ENCODE measurements at places on chromosomes 12 and 14.
A peak's percentile ranks its signal among the peaks of the same experiment; 100 is the strongest.

- DNase-seq: no peak
Observed at GRCh38 chr12:64824130-64824499, 332 bp upstream of the TBC1D30 start.

DNA sequence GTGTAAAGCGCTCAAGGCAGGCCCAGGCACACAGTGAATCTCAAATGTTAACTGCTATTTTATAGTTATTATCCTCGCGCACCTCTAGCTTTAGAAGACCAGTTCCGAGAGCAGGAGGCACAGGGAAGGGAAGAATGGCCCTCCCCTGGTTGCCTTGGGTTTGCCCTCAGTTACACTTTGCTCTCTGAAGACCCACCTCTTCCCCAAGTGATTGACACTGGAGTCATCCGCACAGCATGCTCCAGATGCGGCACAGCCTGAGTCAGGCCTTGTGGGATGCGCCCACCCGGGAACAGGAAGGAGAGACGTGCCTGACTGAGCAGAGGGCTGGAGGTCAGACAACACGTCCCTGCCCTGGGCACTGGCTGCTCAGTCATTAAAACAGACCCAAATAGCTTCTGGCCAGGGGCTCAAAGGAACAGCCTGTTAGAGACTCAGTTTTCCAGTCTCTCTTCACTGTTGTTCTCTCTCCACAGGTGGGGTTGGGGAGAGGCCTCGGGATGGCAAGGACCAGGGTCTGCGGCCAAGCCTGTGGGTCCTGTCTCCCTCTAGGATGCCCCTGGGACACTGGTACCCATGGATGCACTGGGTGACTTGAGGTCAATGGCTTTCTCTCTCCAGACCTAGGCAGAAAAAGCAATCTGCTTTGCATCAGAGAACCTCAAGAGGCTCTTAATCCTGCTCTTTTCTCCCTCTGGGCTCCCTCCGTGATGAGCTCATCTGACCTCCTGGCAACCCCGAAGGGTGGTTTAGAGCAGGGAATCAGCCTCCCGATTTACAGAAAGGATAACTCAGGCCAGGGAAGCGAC, 13.6 kb upstream of the MLXIP start:
- DNase-seq: peak; percentile 63

GRCh38 chr12:94841177-94841576, 162.3 kb downstream of the NDUFA12 start:
- no peak for DNase-seq

GRCh38 chr12:62135553-62136200, 124.5 kb upstream of the USP15 start:
- DNase-seq: no peak

DNA sequence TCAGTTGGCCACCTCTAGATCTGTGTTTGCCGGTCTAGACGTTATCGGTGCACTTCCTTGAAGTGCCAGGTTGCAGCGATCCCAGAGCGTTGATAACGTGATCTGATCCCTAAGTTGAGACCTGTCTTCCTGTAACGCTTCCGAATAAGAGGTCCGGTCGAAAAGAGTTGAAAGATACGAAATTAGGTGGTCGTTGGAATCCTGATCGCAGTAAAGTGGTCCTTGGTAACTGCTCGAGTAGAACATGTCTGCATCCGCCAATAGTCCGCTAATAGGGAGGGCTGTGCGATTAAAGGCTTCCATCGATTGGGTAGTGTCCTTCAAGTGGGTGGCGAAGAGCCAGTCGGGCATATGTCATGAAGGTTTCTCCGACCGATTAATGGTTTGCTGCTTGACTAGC, 2.7 kb downstream of the SRSF5 start:
- DNase-seq: no peak

DNA sequence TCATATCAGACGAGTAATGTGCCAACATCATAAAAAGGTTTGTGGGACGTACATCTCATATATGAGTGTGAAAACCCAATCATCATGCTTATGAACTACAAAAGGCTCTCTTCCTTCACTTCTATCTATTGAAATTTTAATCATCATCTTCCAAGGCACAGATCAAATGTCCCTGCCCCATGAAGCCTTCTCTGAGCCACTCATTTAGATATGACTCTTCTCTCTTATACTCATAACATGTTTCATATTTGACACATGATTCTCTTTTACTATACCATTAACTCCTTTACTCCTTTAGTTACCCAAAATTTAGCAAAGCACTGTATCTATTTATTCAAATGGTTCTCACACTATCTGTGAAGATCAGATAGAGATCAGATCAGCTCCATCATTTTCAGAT, 22.2 kb downstream of the RALGAPA1 start:
- no peak for DNase-seq

GRCh38 chr14:24774187-24774915, 140.4 kb upstream of the GZMB start:
- no peak for DNase-seq

DNA sequence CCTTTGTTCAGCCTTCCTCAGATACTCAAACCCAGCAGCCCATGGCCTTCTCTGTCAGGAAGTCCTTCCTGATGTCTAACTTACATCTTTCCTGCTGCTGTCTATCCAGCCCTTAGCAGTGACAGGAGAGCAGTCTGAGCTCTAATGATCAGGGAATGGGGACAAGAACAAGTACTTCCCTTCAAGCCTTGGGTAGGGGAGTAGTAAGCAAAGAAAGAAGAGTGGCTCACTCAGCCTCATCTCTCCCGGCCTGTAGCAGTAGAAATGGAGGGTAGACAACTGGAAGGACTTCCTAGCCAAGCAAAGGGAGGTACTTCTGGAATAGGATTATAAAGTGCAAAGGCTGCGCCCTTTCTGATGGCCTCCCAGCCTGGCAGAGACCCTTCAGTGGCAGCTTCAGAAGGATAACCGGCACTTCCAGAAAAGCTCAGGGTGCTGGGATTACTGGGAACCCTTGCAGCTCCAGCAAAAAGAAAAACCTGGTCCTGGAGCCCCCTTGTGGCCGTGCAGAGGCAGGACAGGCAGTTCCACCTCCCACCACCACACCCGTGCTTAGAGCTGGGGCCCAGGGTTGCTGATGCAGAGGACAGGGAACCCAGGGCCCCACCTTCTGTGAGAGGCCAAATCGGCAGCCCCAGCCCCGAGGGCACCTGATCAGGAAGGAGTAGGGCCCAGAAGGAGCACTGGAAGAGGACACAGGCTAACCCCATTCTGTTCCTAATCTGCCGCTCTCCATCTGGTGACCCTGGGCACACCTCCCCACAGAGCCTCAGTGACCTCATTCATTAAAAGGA, 12.4 kb upstream of the SMUG1 start:
- peak; percentile 66 for DNase-seq

DNA sequence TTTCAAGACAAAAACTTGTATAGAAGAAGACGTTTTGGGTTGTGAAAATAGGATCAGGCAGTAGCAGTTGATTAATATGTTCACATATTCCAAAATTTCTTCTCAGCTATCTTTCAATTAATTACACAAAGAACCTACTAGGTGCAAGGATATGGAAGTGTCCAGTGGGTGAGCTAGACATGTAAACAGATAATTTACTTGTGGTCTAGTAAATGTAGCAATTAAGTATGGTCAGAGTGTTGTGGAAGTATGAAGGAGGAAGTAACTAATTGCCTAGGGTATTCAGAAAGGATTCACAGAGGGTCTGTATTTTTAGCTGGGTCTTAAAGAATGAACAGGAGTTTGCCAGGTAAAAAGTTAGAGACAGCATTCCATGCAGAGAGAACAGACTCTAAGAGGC, 5.9 kb downstream of the GOLGA5 start:
- no peak for DNase-seq

GRCh38 chr14:89465876-89466275, 48.8 kb upstream of the FOXN3 start:
- no peak for DNase-seq

Data from NCI-H1092 (cell line).